Activated T-cell treated with anti-CD3 and anti-CD28 coated beads, Interleukin-2, amount 50 U/mL, for 72 hours (primary cell): ENCODE measurements at places on chromosomes 16 and 17. TPM values are rescaled to one million over a fixed set of nuclear protein-coding genes. Genes with fewer than 3 reads are reported as not detected.
A peak's percentile ranks its signal among the peaks of the same experiment; 100 is the strongest.

DNA sequence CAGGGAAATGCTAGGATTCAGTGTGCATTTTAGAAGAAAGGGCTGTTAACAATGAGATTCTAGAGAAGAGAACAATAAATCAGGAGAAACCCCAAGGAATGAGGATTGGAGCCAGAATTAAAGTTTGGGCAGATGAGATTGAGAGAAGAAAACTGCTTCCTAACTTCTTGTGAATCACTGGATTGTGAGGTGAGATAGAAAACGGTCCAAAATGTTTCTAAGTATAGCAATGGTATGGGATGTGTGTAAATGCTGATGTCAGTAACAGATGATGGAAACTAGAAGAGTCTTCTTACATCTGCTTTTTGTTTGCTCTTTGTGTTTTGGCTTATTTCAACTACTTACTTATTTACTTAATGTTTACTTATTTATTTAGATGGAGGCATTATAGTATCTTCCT is 123.0 kb downstream of the KCNJ2 start:
- H3K27ac ChIP-seq: no peak overlapping the region
- no peaks in the 10 kb centered on the region for H3K27me3 ChIP-seq
- no peaks in the 10 kb centered on the region for H3K36me3 ChIP-seq

GRCh38 chr17:9087921-9088320 is 66.6 kb downstream of the NTN1 start:
- H3K36me3 ChIP-seq: no peaks in the 10 kb centered on the region
- no peaks in the 10 kb centered on the region for H3K27me3 ChIP-seq
- no peak overlapping the region for H3K27ac ChIP-seq
- no peaks in the 10 kb centered on the region for H3K4me1 ChIP-seq

DNA sequence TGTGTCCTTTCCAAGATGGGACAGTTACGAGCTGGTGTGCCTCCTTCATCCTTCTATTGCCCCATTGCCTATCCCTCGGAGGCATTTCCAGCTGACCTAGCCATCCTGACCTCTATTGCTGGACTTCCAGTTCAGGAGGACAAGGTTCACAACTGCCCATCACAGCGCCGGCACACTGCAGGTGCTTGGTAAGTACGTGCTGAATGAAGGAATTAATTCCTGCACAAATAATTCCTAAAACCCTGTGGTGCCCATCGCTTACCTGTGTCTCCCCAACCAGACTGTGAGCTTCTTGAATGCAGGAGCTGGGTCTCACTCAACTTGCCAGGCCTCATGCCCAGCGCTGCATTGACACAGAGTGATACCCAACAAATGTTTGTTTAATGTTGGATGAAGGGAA is 13.0 kb downstream of the ALOX15B start:
- peaks cover 9% of the 10 kb centered on the region for H3K27me3 ChIP-seq
- DNase-seq: no peak
- no peak overlapping the region for H3K27ac ChIP-seq

DNA sequence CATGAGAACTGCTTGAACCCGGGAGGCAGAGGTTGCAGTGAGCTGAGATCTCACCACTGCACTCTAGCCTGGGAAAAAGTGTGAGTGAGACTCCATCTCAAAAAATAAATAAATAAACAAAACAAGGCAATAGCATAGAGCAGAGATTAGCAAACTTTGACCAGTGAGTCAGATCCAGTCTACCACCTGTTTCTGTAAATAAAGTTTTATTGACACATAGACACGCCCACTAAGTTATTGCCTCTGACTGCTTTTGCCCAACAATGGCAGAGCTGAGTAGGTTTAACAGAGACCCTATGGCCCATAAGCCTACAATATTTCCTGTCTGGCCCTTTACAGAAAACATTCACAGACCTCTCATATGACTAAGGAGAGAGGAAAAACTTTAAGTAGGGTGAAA is 44.3 kb downstream of the XYLT1 start:
- H3K4me3 ChIP-seq: no peak overlapping the region
- H3K36me3 ChIP-seq: no peaks in the 10 kb centered on the region
- H3K27me3 ChIP-seq: no peaks in the 10 kb centered on the region

- H3K4me3 ChIP-seq: no peak overlapping the region
- no peak for DNase-seq
- no peaks in the 10 kb centered on the region for H3K27me3 ChIP-seq
- H3K27ac ChIP-seq: no peak overlapping the region
Observed at GRCh38 chr16:50252874-50253513, 13.4 kb upstream of the ADCY7 start.

GRCh38 chr16:49608779-49609178 is 235.2 kb downstream of the C16orf78 start:
- no peak overlapping the region for H3K4me3 ChIP-seq
- no peaks in the 10 kb centered on the region for H3K36me3 ChIP-seq
- H3K27me3 ChIP-seq: peaks cover 15% of the 10 kb centered on the region

DNA sequence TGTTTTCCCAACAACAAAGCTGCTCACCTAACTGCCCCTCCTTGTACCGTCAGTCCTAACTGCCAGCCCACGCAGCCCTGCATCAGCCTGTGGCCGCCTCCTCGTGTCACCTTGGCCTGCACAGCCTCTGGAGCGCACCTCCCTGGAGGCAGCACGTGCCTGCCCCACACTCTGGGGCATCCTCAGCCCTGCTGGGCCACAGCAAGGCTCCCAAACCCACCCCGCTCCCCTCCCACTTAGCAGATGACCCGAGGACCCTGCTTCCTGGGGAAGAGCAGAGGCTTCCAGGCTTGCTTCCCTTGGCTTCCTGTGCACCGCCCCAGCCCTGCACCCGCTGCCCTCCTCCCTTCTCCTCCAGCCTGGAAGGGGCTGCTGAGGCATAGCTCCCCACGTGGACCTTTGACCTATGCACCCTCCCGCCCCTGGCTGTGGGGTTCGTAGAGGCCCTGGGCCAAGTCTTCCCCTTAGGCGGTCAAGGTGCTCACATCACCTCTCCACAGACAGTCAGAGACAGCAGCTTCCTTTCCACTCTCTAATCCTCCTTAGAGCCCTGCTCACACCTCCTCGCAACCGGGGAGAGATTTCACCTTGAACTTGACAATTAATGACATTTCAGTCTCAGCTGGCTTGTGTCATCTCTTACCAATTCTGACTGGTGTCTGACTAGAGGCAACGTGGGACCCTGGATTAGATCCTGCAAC is 115.0 kb downstream of the MGAT5B start:
- no peak overlapping the region for H3K27ac ChIP-seq
- H3K4me3 ChIP-seq: no peak overlapping the region
- no peak for DNase-seq
- H3K36me3 ChIP-seq: peaks cover under 1% of the 10 kb centered on the region
- peaks cover 5% of the 10 kb centered on the region for H3K4me1 ChIP-seq

DNA sequence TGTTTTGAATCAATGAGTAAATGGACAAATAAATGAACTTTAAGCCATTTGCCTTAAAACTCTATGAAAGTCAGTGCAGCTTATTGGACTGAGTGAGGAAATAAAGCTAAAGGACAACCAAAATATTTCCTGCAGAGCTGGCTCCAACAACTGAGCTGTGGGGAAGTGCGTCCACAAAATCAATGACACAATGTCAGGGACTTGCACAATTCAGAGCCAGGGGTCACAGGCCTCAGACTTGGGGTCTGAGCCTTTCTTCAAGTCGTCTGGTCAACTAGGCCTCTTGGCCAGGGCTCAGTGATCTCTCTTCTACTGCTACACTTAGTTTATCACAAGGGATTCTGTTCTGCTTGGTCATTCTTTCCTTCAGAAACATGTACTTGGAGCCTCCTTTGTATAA is 26.2 kb upstream of the RHBDL3 start:
- H3K4me3 ChIP-seq: no peak overlapping the region
- no peaks in the 10 kb centered on the region for H3K4me1 ChIP-seq
- DNase-seq: no peak
- H3K27ac ChIP-seq: no peak overlapping the region

DNA sequence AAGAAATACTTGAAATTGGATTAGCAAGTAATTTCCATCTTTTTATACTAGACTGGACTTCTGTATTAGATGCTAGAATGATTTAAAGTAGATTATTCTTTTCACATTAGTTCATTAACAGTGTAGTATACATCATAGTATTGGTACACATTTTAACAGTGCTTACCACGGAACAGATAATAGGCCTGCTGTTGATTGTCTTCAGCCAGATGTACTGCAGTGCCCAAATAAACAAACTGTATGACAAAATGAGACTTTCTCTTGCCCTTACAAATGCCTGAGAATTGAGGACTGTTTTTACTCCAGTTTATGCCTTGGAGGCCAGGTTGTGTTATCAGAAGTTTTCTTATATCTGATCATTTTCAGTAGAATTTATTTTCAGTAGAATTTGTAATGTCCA is 631 bp downstream of the EVI2A start:
- peaks cover 38% of the 10 kb centered on the region for H3K4me1 ChIP-seq
- DNase-seq: no peak
- peaks cover 3% of the 10 kb centered on the region for H3K36me3 ChIP-seq
- peak overlapping the region; percentile 94 for H3K27ac ChIP-seq

GRCh38 chr16:72198021-72198711 is 26.2 kb upstream of the PMFBP1 start:
- H3K36me3 ChIP-seq: no peaks in the 10 kb centered on the region
- no peak for DNase-seq
- no peak overlapping the region for H3K4me3 ChIP-seq
- no peak overlapping the region for H3K27ac ChIP-seq
- H3K4me1 ChIP-seq: peaks cover 16% of the 10 kb centered on the region
- H3K27me3 ChIP-seq: peaks cover 18% of the 10 kb centered on the region

- H3K27me3 ChIP-seq: peaks cover 33% of the 10 kb centered on the region
- H3K4me3 ChIP-seq: peak within 1 kb of the TSS; percentile 85
- peaks cover 5% of the 10 kb centered on the region for H3K4me1 ChIP-seq
- no peak within 1 kb of the TSS for H3K27ac ChIP-seq
- DNase-seq: peak; percentile 43
- no peaks in the 10 kb centered on the region for H3K36me3 ChIP-seq
Observed at GRCh38 chr17:44655983-44656710, at the start of gene MEIOC. MEIOC (plus strand) TSS chr17:44656468; CDS start chr17:44656614, 146 bp downstream.

DNA sequence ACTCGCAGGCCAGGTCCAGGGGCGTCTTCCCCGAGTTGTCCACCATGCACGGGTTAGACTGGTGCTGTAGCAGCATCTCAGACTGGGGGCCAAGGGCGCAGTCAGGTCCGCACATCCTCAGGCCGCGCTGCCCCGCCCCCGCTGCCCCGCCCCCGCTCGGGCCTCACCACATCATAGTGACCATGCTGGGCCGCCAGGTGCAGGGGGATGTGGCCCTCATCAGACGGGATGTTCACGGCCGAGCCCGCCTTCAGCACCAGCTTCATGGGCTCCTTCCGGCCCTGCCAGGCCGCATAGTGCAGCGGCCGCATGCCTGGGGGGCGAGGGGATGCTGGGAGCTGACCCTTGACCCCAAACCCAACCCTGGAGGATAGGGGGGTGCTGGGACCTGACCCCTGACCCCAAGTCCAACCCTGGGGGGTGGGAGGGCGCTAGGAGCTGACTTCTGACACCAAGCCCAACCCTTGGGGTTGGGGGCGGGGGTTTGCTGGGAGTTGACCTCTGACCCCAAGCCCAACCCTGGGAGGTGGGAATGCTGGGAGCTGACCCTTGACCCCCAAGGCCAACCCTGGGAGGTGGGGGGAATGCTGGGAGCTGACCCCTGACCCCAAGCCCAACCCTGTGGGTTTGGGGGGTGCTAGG is 7.0 kb downstream of the CASKIN1 start:
- no peaks in the 10 kb centered on the region for H3K4me1 ChIP-seq
- no peak overlapping the region for H3K27ac ChIP-seq
- no peak overlapping the region for H3K4me3 ChIP-seq
- DNase-seq: no peak

- no peak overlapping the region for H3K4me3 ChIP-seq
- no peaks in the 10 kb centered on the region for H3K27me3 ChIP-seq
- DNase-seq: no peak
- H3K36me3 ChIP-seq: no peaks in the 10 kb centered on the region
- no peak overlapping the region for H3K27ac ChIP-seq
Observed at GRCh38 chr16:81610144-81610842, 165.7 kb downstream of the CMIP start.

DNA sequence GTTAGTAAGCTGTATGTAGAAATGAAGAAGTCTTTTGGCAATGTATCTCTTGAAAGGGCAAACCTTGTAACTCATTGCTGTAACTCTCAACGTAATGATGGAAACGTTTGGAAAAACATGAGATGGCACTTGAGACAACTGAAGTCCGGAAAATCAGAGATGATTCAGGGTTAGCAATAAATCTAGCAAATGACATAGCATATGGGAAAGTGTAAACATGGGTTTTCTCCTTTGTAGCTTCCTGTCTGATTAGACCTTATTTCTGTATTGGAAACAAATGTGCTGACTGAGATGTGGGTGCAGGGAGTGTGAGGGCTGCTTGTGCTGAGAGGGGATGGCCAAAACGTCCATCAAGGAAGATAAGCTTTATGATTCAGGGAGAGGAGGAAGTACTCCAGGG is 110.7 kb upstream of the FAM20A start:
- no peak overlapping the region for H3K27ac ChIP-seq
- H3K4me3 ChIP-seq: no peak overlapping the region
- no peaks in the 10 kb centered on the region for H3K36me3 ChIP-seq

DNA sequence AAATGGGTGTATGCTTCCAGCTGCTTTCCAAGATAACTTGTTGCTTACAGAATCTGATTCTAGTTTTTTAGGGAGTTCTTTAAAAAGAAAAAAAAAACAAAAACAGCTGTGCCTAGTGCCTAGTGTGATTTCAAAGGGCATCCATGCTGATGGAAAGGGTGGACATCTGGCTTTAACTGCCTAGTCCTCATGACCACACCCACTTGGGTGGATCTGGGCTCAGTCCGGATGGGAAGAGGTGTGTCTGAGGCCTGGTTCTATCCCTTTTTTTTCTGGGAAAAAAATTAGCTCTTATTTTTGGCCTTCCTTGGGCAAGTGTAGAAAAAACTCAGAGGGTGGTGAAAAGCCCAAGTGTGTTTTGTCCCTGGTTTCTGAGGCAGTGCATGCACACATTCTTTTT is 132.3 kb upstream of the CDH11 start:
- no peak for DNase-seq
- no peak overlapping the region for H3K4me3 ChIP-seq
- no peaks in the 10 kb centered on the region for H3K4me1 ChIP-seq
- no peaks in the 10 kb centered on the region for H3K36me3 ChIP-seq
- no peaks in the 10 kb centered on the region for H3K27me3 ChIP-seq
- no peak overlapping the region for H3K27ac ChIP-seq

- H3K4me1 ChIP-seq: no peaks in the 10 kb centered on the region
- no peak overlapping the region for H3K27ac ChIP-seq
- DNase-seq: no peak
- no peaks in the 10 kb centered on the region for H3K36me3 ChIP-seq
- H3K4me3 ChIP-seq: no peak overlapping the region
Observed at GRCh38 chr16:65106757-65107156, 15.1 kb downstream of the CDH11 start.

GRCh38 chr17:44062871-44063270 is 3.6 kb downstream of the LSM12 start:
- no peak overlapping the region for H3K4me3 ChIP-seq
- no peak overlapping the region for H3K27ac ChIP-seq
- H3K36me3 ChIP-seq: peaks cover 11% of the 10 kb centered on the region
- no peaks in the 10 kb centered on the region for H3K27me3 ChIP-seq
- peaks cover 45% of the 10 kb centered on the region for H3K4me1 ChIP-seq

Gene TBX21
- total RNA-seq: 45.5 TPM

Gene CTRL
- total RNA-seq: 4.2 TPM

Gene GALR2
- 9.5 TPM for total RNA-seq

Gene GPRC5B
- not detected for total RNA-seq

Gene SLC6A4
- 0.05 TPM for total RNA-seq

Gene ACSM2A
- 0.49 TPM for total RNA-seq
